ENCODE measurements at places on chromosomes 1 and 21. TPM values are rescaled to one million over a fixed set of nuclear protein-coding genes. Genes with fewer than 3 reads are reported as not detected.

GRCh38 chr1:192940658-192941057 is 118.5 kb downstream of the UCHL5 start:
- DNase-seq: no peak

DNA sequence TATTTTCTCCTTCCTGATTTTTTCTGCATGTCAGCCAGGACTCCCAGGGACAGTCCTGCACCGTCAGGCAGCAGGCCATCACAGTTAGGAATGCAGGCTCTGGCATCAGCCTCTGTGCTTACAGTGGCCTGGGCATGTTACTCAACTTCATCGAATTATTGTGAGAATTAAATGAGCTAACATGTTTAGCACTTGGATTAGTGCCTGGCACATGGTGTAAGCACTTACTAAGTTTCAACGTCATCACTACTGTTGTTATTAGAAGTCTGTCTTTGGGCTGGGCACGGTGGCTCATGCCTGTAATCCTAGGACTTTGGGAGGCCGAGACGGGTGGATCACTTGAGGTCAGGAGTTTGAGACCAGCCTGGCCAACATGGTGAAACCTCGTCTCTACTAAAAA is 45.1 kb downstream of the SCCPDH start:
- no peak for DNase-seq

DNA sequence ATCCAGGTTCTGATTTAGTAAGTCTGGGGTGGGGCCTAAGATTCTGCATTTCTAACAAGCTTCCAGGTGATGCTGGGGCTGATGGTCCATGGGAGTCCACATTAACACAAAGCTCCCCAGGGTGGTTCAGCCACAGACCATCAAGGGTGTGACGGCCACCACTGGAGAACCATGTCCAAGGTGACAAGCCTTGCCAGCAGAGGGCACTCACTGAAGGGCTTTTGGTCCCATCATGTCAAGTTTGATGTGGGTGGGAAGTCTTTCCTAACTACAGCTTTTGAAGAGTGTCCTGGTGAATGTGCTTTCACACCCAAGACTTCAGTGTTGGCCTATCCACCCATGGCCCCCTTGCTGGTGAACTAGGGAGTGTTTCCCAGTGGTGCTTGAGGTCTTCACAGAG is 67.1 kb downstream of the UBE2T start:
- no peak for DNase-seq

The SMCP gene
- total RNA-seq: not detected

The TRPM2 gene
- 15.8 TPM for total RNA-seq

The VPS72 gene
- total RNA-seq: 40.8 TPM
